ENCODE measurements at places on chromosomes 5 and 9.

DNA sequence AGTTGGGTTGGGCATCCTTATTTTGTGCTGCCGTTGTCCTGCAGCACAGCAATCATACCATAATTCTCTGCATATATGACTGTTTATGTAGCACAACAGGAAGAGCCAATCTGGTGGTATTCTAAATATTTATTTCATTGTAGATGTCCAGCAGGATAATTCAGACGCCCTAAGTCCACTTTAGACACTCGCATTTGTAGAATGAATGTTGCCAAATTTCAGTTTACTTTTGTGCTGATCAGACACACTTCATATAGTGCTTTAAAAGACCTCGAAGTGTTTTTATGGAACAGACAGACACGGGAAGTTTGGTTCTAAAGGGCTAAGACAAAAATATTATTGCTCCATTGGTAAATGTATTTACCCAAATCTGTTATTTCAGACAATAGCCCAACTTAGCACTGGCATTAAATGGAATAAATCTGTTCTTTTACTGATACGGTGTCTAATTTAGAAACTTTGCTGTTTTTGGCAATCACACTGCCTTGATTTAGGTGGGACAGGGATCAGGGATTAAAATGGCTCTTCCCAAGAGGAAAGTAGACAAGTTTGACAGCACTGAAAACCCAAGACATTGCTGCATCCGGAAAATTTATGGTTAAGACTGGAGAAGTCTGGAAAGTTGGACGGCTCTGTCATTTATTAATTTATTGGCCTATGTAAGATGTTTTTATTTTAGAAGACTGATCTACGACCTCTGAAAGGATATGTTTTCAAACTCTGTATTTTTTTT is 35.3 kb downstream of the PRDM6 start:
- no peak for DNase-seq

DNA sequence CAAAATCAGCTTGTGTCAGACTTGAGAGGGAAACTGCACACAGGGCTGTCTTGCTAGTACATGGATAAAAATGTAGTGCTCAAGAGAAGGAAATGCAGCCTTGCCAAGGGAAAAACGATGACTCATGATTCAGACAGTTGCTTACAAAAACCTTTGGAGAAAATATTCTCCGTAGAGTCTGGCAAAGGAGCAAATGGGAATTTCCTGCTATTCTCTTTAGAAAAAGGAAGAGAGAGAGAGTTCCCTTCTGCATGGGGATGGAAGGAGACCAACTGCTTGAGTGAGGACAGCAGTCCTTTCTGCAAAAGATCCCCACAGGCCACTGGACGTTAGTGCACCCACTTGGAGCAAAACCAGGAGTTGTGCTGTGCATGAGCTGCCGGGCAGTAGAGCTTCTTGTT is 7.6 kb downstream of the IFNB1 start:
- DNase-seq, result no peak

DNA sequence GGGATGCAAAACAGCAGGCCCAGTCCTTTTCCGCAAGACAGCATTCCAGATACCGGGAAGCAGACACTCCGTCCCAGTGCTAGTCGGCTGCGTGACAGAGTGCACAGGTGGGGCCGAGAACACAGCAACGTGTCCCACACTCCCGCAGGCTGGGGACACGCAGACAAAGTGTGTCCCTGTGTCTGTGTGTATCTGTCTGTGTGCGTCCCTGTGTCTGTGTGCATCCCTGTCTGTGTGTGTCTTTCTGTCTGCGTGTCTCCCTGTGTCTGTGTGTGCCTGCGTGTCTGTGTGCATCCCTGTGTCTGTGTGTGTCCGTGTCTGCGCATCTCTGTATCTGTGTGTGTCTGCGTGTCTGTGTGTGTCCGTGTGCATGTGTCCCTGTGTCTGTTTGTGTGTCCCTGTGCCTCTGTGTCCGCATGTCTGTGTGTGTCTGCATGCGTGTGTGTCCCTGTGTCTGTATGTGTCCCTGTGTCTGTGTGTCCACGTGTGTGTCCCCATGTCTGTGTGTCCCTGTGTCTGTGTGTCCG is 137.0 kb downstream of the MRPL36 start:
- no peak for DNase-seq

DNA sequence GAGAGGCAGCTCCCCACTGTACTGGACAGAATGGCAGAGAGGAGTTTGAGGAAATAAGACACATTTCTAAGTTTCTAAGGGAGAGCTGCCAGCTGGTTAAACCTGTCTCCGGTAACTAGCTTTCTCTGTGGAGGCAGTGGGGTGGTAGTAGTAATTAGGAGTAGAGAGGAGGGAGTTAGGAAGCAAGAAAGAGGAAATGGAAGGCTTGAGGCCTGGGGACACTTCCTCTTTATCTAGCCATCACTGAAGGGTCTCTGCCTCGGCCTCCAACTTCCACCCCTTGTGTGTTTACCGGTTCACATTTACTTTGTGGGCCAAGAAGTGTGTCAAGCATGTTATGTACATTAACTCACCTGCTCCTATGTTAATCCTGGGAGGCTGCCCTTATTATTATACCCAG is 462.2 kb upstream of the DMAC1 start:
- DNase-seq, result no peak

GRCh38 chr9:124309667-124310084 is 51.9 kb downstream of the NEK6 start:
- DNase-seq, result no peak

DNA sequence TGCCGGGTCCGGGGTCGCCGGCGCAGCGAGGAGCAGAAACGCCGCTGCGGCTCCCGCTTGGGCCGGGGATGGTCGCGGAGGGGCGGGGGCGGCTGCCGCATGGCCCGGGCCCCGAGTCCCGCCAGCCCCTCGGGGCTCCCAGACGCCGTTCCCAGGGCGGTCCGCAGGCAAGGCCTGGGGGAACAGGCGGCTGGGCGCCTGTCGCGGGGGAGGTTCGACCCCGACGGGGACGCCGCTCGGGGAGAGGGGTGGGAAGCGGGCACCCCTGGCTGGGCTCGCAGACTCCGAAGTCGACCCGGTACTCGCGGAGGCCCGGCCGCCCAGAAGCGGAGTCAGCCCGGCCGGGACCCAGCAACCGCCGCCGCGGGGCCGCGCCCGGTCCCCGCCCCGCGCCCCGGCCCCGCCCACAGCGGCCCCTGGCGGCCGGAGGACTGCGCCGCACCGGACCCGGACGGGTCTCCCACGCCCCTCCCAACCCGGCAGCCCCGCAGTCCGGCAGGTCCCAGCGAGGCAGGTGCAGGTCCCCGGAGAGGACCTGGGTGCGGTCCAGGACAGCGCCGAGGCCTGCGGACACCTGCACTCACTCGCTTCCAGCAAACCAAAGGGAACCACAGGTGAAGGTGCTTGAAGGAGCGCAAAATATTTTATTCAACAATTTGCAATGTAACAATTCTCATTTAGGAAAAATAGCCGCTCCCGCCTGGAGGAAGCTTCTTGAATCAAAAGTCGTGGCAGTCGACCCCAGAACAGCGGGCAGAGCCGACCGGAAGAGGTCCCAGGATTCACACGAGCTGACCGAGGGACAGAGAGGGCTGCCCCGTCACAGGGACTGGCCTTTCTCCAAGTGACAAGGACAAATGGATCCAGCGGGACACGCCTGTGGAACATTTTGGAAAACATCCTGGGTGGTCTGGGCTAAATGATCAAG is at the start of gene INPP5E:
INPP5E (minus strand) TSS at position 365 of the 928 bp plus-strand sequence. CDS start 426 bp downstream, outside the sequence.
- peak; percentile 37 for DNase-seq

GRCh38 chr9:100714372-100715099 is 136.7 kb downstream of the CAVIN4 start:
- no peak for DNase-seq

- no peak for DNase-seq
Measured at GRCh38 chr9:32442433-32442832, 58.0 kb downstream of the ACO1 start.

DNA sequence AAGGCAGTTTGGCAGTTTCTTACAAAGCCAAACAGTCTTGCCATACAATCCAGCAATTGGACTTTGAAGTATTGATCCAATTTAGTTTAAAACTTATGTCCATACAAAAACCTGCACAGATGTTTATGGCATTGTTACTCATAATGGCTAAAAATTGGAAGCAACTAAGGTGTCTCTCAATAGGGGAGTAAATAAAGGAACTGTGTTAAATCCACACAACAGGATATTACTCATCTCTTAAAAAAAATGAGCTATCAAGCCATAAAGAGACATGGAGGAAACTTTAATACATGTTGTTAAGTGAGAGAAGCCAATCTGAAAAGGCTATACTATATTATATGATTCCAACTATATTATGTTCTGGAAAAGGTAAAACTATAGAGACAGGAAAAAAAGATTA is 313.6 kb upstream of the CD180 start:
- DNase-seq, result no peak

DNA sequence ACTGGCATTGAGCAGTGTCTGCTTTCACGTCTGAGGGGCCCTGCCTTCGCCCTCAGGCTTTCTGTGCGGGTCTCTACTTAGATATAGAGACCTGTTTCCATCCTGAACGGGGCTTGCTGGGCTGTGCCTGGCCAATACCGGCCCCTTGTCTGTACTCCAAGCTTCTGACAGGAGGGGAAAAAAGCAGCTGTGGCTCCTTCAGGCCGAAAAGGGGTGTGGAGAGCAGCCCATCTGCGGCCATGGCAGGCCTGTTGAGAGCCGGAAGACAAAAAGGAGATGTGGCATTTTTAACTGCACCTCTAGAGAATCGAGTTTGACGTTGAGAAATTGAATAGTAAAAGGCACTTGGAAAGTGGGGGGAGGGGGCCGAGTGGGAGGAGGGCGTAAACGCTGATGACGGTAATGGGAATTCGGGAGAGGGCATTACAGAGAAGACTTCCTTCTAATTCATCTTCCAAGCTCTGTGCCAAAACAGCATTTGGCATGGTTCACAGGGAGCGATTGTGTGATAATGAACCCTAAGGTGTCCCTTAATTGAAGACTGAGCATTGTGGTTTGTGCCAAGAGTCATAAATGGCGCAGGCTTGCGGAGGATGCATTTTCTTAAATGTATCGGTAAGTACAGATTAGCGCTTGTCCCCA is 25.1 kb upstream of the PRDM12 start:
- DNase-seq, result no peak

DNA sequence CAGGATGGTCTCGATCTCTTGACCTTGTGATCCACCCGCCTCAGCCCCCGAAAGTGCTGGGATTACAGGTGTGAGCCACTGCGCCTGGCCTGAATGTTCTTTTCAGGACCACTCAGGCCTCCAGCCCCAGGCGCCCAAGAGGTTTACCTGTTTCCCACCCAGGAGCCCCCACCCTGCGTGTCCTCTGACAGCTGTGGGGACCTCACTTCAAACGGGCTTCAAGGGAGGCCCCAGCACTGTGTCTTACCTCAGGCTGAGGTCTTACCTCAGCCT is 19.1 kb upstream of the SLC6A19 start:
- DNase-seq, result no peak

Measured in DMS79 treated with DMSO at 0.1 percent for 48 hours (cell line).